ENCODE measurements at places on chromosomes 4 and X. TPM values are rescaled to one million over a fixed set of nuclear protein-coding genes. Genes with fewer than 3 reads are reported as not detected.
A peak's percentile ranks its signal among the peaks of the same experiment; 100 is the strongest.

Gene NIPAL1
- total RNA-seq = under 0.01 TPM

Gene CT83
- total RNA-seq = not detected

Gene MAEA
- 55.7 TPM for total RNA-seq

Gene SSX4
- not detected for total RNA-seq

Gene BCORL1
- total RNA-seq = 1.4 TPM

Gene ITGB1BP2
- 1.5 TPM for total RNA-seq

Gene IQCM
- not detected for total RNA-seq

Gene MTM1
- total RNA-seq = 11.8 TPM

Gene PHOX2B
- total RNA-seq = not detected

Gene CLGN
- 0.72 TPM for total RNA-seq

- no peaks in the 10 kb centered on the region for H3K36me3 ChIP-seq
- H3K4me1 ChIP-seq = no peaks in the 10 kb centered on the region
- H3K4me3 ChIP-seq = no peak overlapping the region
- no peaks in the 10 kb centered on the region for H3K27me3 ChIP-seq
These were observed 19.1 kb downstream of the PAGE2 start for GRCh38 chrX:55107911-55108310.

DNA sequence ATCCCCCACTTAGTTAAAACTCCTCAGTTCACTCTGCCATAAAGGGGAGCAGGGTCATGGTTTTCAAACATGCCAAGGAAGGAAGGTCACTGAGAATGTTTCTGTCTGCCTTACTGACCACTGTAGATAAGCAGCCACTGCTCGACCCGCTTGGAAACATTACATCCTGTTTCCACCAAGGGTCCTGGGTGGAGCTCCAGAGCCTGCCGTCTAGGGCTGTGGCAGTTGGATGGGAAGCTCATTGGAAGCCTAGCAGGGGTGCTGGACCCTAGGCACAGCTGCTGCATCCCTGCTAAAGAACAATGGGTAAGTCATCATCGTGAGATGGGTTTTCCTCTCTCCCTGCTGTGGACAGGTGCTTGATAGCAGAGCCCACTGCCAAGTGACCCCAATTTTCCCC, 76.0 kb upstream of the SRD5A3 start:
- no peak overlapping the region for H3K4me3 ChIP-seq
- H3K27ac ChIP-seq = no peak overlapping the region
- no peaks in the 10 kb centered on the region for H3K36me3 ChIP-seq
- no peak for DNase-seq
- no peaks in the 10 kb centered on the region for H3K4me1 ChIP-seq

DNA sequence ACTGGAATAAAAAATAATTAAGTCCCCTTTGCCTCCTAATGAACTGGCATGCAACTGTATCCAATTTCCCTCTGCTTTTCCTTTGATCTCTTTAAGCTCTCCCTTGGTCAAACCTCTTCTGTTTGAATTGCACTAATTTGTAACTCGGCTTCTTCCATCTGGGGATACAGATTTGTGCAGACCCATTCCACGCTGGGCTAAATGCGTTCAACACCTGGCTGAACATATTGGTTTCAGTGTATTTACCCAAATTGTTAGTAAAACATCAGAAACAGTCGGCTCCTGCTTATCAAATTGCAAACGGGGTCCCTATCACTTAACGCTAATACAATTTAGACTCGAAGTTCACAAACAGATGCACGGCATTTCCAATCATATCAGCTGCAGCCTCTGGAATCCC, 124.9 kb upstream of the TAPT1 start:
- H3K4me3 ChIP-seq = no peak overlapping the region
- no peaks in the 10 kb centered on the region for H3K36me3 ChIP-seq
- no peaks in the 10 kb centered on the region for H3K4me1 ChIP-seq
- peaks cover 23% of the 10 kb centered on the region for H3K27me3 ChIP-seq
- DNase-seq = no peak
- no peak overlapping the region for H3K27ac ChIP-seq

DNA sequence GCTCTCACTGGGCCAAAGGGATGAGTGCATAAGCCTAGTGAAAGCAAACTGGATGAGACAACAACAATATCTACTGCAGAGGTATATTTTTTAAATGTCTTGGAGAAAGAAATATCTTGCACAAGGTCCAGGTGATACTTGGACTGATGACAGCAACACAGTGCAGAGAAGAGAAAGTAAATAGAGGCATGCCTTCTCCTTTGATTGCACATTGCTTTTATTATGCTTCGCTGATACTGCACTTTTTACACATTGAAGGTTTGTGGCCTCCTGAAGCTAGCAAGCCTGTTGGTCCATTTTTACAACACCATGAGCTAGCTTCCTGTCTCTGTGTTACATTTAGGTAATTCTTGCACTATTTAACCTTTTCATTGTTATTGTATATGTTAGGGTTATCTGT, 189.0 kb upstream of the NDST3 start:
- no peaks in the 10 kb centered on the region for H3K27me3 ChIP-seq
- H3K4me3 ChIP-seq = no peak overlapping the region
- DNase-seq = no peak

DNA sequence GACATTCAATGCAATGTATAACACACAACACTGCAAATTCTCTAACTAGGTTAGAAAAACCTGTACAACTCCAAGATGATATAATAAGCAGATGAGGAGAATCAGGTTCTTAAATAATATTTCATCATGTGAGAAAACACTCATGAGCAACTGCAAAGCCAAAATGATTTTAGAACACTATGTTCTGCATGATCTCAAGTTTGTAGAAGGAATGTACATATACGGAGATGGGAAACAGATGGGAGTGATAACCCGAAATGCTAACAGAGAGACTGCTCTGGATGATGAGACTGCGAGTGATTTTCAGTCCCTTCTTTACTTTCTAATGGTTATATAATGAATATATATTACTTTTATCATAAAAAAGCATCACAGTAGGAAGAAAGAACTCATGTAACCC, 80.9 kb downstream of the PCYT1B start:
- no peak overlapping the region for H3K27ac ChIP-seq
- DNase-seq = no peak
- H3K27me3 ChIP-seq = peaks cover 6% of the 10 kb centered on the region
- H3K4me1 ChIP-seq = no peaks in the 10 kb centered on the region
- no peaks in the 10 kb centered on the region for H3K36me3 ChIP-seq

DNA sequence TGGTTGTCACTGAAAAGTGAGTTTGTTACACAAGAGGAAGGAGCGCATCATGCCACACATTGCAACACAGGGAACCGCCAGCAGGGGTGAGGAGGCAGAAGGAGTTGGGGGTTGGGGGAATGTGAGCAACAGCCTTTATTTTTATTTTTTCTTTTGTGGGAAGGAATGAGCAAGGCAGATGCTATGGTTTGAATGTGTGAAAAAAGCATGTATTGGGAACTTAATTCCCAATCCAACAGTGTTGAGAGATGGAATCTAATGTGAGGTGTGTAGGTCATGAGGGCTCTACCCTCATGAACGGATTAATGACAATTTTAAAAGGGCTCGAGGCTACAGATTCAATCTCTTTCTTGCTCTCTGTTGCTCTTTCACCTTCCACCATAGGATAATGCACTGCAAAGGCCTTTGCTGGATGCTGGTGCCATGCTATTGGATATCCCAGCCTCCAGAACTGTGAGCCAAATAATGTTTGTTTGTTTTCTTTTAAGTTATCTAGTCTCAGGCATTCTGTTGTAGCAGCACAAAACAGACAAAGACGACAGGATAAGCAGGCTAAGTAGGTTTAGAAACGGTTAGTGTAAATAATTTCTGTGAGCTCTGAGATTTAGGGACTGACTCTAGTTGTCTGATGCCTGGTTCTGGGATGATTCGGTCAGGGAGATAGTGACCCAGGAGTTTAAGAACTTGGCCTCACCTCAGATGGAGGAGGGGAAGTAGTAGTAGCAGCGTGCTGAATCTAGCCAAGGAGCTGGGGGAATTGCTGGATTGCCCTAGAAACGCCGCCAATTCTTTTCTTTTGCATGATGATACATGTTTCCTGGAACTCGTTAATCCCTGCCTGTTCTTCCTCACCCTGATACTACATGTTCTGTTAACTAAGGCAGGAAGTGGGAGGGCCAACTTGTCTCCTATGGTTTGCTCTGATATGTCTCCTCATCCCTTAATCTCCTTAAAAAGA, 156.6 kb upstream of the CTSO start:
- no peak overlapping the region for H3K27ac ChIP-seq
- H3K4me3 ChIP-seq = no peak overlapping the region
- DNase-seq = peak; percentile 13
- no peaks in the 10 kb centered on the region for H3K36me3 ChIP-seq
- peaks cover 7% of the 10 kb centered on the region for H3K4me1 ChIP-seq

DNA sequence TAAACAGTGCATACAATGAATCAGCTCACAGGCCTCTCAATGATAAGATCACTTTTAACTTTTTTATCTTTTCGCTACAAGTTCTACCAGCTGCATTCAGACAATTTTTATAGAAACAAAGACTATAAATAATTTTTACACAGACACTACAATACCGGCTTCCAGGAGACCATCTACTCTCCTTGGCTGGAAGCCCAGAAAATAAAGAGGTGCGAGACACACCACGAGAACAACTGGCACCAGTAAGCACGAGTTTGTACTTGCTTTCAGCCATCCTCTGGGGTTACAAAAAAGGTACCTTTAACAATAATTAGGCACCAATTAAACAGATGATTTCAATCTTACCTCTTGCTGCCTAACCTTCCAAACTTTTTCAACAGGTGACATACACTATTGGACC, 11.2 kb upstream of the PRDX4 start:
- DNase-seq = no peak
- no peaks in the 10 kb centered on the region for H3K36me3 ChIP-seq
- H3K4me1 ChIP-seq = no peaks in the 10 kb centered on the region
- H3K4me3 ChIP-seq = no peak overlapping the region
- H3K27ac ChIP-seq = no peak overlapping the region
- peaks cover 4% of the 10 kb centered on the region for H3K27me3 ChIP-seq

DNA sequence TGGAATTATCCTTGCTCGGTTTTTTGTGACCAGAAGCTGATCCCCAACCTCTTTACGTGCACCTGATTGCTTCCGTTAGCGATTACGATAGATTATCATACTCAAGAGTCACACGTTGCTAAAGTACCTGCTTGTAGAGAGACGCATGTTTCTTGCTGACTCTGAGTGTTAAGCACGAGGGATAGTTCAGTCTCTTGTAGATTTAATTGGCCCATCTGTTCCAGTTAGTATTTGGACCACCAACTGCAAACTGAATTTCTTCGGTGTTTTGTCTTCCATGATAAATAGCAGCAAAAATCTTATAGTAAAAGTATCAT, 516 bp upstream of the COX18 start:
- peaks cover 12% of the 10 kb centered on the region for H3K36me3 ChIP-seq
- no peaks in the 10 kb centered on the region for H3K27me3 ChIP-seq
- no peak for DNase-seq
- peaks cover 8% of the 10 kb centered on the region for H3K4me1 ChIP-seq

DNA sequence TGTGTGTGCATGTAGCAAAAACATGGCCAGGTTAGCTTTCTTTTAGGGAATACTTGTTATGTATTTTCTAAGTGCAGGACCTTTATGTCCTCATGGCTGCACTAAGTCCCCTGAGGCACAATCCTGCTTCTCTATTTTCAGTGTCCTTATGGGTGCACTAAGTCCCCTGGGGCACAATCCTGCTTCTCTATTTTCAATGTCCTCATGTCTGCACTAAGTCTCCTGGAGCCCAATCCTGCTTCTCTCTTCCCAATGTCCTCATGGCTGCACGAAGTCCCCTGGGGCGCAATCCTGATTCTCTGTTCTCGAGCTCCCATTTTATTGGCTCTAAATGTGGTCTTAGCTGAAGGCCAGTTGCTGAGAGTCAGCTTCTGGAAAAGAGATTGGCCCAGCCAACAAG, 49.7 kb upstream of the GPRIN3 start:
- no peaks in the 10 kb centered on the region for H3K4me1 ChIP-seq
- no peak overlapping the region for H3K4me3 ChIP-seq
- no peaks in the 10 kb centered on the region for H3K27me3 ChIP-seq
- no peak for DNase-seq

- H3K4me3 ChIP-seq = no peak overlapping the region
- H3K36me3 ChIP-seq = no peaks in the 10 kb centered on the region
- no peak overlapping the region for H3K27ac ChIP-seq
- no peaks in the 10 kb centered on the region for H3K27me3 ChIP-seq
These were observed 205.3 kb upstream of the GEMIN8 start for GRCh38 chrX:14235004-14235403.

GRCh38 chrX:51851507-51852085, 41.8 kb upstream of the MAGED1 start:
- H3K27ac ChIP-seq = no peak overlapping the region
- peaks cover 3% of the 10 kb centered on the region for H3K27me3 ChIP-seq
- no peak overlapping the region for H3K4me3 ChIP-seq
- no peaks in the 10 kb centered on the region for H3K4me1 ChIP-seq

DNA sequence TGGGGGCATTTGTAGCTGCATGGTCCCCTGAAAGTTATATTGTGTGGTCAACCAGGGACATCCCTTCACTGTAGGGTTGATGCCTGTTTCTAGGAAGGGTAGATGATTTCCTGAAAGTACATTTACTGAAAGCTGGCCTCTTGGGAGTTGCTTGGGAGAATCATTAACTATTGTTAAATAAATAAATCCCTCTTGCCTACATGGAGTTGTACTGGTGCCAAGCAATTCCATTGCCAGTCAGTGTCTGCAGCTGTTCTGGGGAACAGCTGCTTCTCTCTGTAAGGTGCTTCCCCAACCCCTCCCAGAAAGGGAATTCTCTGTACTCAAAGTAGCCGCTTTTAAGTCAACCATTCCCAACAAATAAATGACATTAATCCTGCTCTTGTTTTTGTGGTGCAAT, 51.1 kb downstream of the C4orf51 start:
- H3K4me3 ChIP-seq = no peak overlapping the region
- no peak overlapping the region for H3K27ac ChIP-seq
- peak; percentile 85 for DNase-seq
- no peaks in the 10 kb centered on the region for H3K27me3 ChIP-seq
- H3K4me1 ChIP-seq = peaks cover 32% of the 10 kb centered on the region
- no peaks in the 10 kb centered on the region for H3K36me3 ChIP-seq

DNA sequence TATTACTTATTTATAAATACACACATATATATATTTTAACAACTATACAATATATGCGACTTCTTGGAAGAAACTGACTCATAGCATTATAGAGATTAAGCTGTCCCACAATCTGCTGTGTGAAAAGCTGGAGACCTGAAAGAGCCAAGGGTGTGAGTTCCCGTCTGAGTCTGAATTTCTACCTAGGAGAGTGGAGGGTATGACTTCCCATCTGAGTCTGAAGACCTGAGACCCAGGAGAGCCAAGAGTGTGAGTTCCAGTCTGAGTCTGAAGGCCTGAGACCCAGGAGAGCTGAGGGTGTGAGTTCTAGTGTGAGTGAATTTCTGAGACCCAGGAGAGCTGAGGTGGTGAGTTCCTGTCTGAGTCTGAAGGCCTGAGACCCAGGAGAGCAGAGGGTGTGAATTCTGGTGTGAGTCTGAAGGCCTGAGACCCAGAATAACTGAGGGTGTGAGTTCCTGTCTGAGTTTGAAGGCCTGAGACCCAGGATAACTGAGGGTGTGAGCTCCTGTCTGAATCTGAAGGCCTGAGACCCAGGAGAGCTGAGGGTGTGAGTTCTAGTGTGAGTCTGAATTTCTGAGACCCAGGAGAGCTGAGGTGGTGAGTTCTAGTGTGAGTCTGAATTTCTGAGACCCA, 8.9 kb upstream of the P2RY8 start:
- H3K27ac ChIP-seq = no peak overlapping the region
- H3K4me1 ChIP-seq = no peaks in the 10 kb centered on the region
- no peaks in the 10 kb centered on the region for H3K36me3 ChIP-seq
- DNase-seq = no peak
- H3K27me3 ChIP-seq = no peaks in the 10 kb centered on the region
- H3K4me3 ChIP-seq = no peak overlapping the region

All from osteoblast (primary cell).